ENCODE measurements at places on chromosomes 5 and 9.

DNA sequence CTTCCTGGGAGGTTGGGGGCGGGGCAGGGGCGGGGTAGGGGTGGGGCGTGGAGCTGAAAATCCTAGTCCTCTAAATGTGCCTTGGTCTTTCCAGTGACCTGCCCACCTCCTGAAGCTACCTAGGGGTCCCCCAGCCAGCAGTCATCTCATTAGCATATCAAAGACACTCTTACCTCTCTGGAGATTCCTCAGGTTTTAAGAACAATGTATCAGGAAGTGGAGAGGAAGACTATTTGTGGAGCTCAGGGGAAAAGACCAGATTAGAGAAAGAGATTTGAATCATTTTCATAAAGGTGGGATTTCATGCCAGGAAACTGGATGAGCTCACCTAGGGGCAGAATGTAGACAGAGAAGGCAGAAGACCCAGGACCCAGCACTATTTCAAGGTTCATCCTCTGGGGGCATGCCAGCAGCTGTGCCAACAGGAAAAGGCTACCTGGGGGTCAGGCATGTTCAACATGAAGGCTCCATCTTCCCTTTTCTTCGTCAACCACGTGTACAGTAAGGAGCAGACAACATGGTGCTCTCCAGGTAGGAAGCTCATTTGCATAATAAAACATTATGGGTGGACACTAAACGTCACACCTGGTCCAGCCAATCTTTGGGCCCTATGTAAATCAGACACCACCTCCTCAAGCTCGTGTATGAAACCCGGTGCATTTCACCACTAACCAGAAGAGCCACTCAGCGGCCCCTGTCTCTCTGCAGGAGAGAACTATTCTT, 6.9 kb downstream of the GMCL2 start:
- no peaks in the 10 kb centered on the region for H3K4me1 ChIP-seq
- DNase-seq, result no peak
- no peaks in the 10 kb centered on the region for H3K36me3 ChIP-seq
- no peaks in the 10 kb centered on the region for H3K27me3 ChIP-seq
- no peak overlapping the region for H3K4me3 ChIP-seq
- H3K27ac ChIP-seq, result no peak overlapping the region

GRCh38 chr5:142883025-142883424, 112.8 kb downstream of the ARHGAP26 start:
- no peak overlapping the region for H3K27ac ChIP-seq
- H3K4me1 ChIP-seq, result peaks cover 14% of the 10 kb centered on the region
- H3K27me3 ChIP-seq, result no peaks in the 10 kb centered on the region
- H3K4me3 ChIP-seq, result no peak overlapping the region
- DNase-seq, result no peak

DNA sequence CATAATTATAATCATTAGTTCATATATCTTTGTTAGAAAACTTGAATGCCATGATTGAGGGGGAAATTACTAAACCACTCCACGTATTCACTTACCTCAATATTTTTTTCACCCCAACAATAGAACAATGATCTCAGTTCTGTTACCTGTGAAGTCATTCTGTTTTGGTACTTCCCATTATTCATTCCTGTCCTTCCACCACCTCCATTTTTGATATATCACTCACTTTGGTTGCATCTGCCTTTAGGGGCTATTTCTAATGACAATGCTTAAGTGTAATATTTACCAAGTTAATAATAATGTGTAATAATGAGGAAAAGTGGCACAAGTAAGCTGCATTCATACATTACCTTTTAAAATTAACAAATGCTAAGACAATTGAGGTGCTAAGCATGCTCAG, 218.4 kb downstream of the SPATA31D1 start:
- no peaks in the 10 kb centered on the region for H3K4me1 ChIP-seq
- DNase-seq, result no peak
- no peak overlapping the region for H3K4me3 ChIP-seq

DNA sequence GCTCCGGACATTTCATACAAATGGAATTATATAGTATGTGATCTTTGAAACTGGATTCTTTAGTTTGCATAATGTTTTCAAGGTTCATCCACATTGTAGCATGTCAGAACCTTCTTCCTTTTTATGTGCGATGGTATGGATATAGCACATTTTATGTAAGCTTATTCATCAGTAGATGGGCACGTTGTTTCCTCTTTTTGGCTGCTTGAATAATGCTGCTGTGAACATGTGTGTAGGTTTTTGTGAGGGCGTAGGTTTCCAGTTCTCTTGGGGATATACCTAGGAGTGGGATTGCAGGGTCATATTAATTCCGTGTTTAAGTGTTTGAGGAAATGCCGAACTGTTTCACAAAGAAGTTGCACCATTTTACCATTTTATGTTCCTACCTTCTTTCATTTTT, 187.8 kb downstream of the NR3C1 start:
- peaks cover 45% of the 10 kb centered on the region for H3K4me1 ChIP-seq
- H3K27me3 ChIP-seq, result no peaks in the 10 kb centered on the region
- no peak overlapping the region for H3K27ac ChIP-seq
- DNase-seq, result no peak
- no peaks in the 10 kb centered on the region for H3K36me3 ChIP-seq
- no peak overlapping the region for H3K4me3 ChIP-seq

- no peaks in the 10 kb centered on the region for H3K27me3 ChIP-seq
- peaks cover 10% of the 10 kb centered on the region for H3K4me1 ChIP-seq
- H3K36me3 ChIP-seq, result no peaks in the 10 kb centered on the region
- no peak overlapping the region for H3K27ac ChIP-seq
- DNase-seq, result no peak
- no peak overlapping the region for H3K4me3 ChIP-seq
Measured at GRCh38 chr9:91814753-91815152, 135.3 kb downstream of the ROR2 start.

GRCh38 chr5:150562832-150563231, 54.9 kb downstream of the NDST1 start:
- H3K4me1 ChIP-seq, result peaks cover 6% of the 10 kb centered on the region
- no peak for DNase-seq
- H3K27ac ChIP-seq, result no peak overlapping the region
- H3K36me3 ChIP-seq, result no peaks in the 10 kb centered on the region

DNA sequence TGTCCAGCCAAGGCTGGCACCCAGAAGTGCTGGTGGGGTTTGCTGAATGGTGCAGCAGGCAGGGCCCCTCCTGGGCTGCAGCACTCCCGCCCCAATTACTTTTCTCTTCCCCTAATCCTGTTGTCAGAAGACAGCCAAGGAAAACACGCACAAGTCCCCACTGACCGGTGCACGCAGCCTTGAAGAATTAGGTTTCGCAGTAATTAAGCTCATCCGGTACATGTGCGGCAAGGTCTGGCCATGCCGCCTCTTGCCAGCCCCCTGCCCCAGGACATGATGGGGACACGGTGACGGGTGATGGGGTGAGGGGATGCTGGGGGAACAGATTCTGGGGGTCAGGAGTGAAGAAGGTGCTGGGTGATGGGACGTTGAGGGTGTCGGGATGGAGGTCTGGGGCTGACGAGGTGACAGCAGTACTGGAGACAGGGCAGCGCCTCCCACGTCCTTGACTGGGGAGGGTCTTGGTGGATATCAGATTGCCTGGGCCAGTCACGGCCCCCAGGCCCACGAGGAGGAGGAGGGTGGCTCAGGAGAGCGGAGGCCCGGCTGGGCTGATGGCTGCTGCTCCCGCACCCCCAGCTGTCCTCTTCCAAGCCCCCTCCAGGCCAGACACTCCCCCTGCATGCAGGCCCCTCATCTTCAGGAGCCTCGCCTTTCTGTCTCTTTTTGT, 34.9 kb downstream of the BARX1 start:
- no peaks in the 10 kb centered on the region for H3K36me3 ChIP-seq
- no peaks in the 10 kb centered on the region for H3K27me3 ChIP-seq
- no peak overlapping the region for H3K27ac ChIP-seq
- DNase-seq, result no peak
- H3K4me1 ChIP-seq, result no peaks in the 10 kb centered on the region

DNA sequence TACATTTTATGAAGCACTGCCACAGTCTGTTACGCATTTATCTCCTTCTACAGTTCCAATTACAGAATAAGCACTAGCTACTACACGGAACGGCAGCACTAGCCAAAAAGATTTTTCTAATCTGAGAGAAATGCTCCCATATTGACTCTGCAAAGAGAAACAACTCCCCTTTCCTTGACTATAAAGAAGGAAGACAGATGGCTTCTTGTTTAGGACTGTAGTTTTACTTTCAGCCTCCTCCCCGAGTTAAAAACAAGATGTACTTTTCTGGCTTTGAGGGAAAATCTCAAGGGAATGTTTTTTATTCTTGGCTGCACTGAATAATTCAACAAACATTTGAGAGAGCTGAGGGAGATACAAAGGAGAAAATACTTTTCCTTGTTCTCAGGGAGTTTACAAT, 1.9 kb upstream of the SLC44A1 start:
- DNase-seq, result no peak
- no peak overlapping the region for H3K27ac ChIP-seq
- H3K36me3 ChIP-seq, result no peaks in the 10 kb centered on the region
- no peaks in the 10 kb centered on the region for H3K27me3 ChIP-seq
- H3K4me1 ChIP-seq, result peaks cover 20% of the 10 kb centered on the region

GRCh38 chr9:137421838-137422603, 941 bp downstream of the EXD3 start:
- peak overlapping the region; percentile 88 for H3K27ac ChIP-seq
- peak overlapping the region; percentile 100 for H3K4me3 ChIP-seq
- DNase-seq, result no peak
- no peaks in the 10 kb centered on the region for H3K36me3 ChIP-seq

GRCh38 chr5:133714161-133714915, 102.0 kb upstream of the FSTL4 start:
- no peak overlapping the region for H3K4me3 ChIP-seq
- peak; percentile 18 for DNase-seq
- no peaks in the 10 kb centered on the region for H3K4me1 ChIP-seq
- no peaks in the 10 kb centered on the region for H3K27me3 ChIP-seq
- no peaks in the 10 kb centered on the region for H3K36me3 ChIP-seq

DNA sequence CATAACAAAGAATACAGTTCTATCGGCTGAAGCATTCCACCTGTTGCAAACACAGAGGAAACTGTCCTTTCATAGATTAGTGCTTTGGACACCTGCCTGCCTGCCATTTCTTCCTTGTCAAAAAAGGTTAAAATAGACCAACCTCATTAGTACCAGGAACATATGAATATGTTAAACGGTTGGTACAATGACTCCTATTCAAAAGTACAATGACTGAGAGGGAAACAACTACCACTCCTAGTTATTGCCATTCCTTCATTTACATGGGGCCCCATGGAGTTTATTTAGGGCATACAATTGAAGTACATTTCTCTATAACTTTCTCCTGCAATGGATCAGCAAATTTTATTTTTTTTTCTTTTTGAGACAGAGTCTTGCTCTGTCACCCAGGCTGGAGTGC, 77.4 kb upstream of the PIP5K1B start:
- no peaks in the 10 kb centered on the region for H3K27me3 ChIP-seq
- no peak for DNase-seq
- H3K36me3 ChIP-seq, result no peaks in the 10 kb centered on the region
- no peak overlapping the region for H3K4me3 ChIP-seq

GRCh38 chr5:65819905-65820240, 97.9 kb downstream of the NLN start:
- H3K27me3 ChIP-seq, result no peaks in the 10 kb centered on the region
- H3K36me3 ChIP-seq, result no peaks in the 10 kb centered on the region
- H3K4me3 ChIP-seq, result no peak overlapping the region
- H3K27ac ChIP-seq, result no peak overlapping the region
